Neuronal stem cell (in vitro differentiated cells): ENCODE measurements at places on chromosomes 7 and 10.

GRCh38 chr7:149670288-149670687, 103.1 kb downstream of the ZNF467 start:
- no peak for DNase-seq

DNA sequence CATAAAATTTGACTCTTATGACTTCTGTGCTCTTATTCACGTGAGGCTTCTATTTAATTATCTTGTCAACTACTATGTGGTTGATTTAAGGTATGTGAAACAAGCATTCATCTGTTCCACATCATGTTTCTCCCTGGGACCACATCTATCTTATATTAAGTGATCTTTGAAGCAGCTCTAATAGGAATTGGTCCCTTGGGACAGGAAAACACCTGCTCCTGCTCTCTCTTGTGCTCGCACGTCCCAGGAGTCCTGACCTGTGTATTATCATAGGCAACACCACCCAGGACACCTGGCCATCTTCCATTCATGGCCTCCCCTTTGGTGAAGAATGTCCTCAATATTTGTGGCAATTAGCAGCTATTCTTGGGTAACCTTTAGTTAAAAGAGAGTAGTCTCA, 269.2 kb downstream of the NRG3 start:
- no peak for DNase-seq

- peak; percentile 63 for DNase-seq
These were observed 16.9 kb downstream of the TCAF1 start for GRCh38 chr7:143884969-143885559.

DNA sequence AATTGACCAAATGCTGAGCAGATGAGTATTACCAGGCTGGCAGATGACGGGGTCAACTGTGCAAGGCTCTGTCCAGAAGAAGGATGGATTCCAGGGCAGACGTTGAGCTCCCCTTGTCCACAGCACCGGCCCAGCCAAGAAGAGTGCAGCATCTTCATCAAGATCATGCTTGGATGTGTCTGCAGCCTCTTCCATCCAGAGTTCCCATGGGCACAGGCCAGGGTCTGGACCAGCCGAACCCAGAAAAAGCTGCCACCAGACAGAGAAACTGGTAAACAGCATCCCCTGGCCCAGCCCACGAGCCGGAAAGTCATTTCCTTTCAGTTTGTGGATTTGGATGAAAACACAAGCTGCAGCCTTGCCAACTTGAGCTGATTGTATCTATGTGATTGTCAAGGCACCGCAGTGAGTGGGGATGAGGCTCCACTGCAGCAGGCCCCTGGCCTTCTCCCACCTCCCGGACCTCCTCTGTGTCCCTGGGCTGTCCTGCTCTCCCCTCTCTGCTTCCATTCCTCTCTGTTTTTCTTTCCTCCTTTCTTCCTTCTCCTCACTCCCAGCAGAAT, 321.8 kb downstream of the TCERG1L start:
- DNase-seq: no peak

- DNase-seq: no peak
These were observed 1.8 kb downstream of the SNCG start for GRCh38 chr10:86960003-86960862.

DNA sequence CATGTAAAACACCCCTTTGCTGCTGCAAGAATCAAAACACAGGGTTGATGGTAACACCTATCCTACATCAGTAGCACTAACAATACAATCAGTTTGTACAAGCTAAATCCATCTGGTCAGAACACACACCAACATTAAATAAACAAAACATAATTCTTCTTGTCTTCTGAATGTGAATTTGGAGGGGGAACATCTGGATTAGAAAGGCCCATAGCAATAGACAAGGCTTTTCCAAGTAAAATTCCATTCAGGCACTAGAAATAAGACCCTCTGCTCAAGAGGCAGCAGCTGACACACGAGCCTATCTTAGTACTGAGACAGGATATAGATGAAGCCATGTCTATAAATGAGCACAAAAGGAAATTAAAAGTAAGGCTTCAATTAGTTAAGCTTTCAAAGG, 839.9 kb upstream of the LRRTM3 start:
- no peak for DNase-seq

DNA sequence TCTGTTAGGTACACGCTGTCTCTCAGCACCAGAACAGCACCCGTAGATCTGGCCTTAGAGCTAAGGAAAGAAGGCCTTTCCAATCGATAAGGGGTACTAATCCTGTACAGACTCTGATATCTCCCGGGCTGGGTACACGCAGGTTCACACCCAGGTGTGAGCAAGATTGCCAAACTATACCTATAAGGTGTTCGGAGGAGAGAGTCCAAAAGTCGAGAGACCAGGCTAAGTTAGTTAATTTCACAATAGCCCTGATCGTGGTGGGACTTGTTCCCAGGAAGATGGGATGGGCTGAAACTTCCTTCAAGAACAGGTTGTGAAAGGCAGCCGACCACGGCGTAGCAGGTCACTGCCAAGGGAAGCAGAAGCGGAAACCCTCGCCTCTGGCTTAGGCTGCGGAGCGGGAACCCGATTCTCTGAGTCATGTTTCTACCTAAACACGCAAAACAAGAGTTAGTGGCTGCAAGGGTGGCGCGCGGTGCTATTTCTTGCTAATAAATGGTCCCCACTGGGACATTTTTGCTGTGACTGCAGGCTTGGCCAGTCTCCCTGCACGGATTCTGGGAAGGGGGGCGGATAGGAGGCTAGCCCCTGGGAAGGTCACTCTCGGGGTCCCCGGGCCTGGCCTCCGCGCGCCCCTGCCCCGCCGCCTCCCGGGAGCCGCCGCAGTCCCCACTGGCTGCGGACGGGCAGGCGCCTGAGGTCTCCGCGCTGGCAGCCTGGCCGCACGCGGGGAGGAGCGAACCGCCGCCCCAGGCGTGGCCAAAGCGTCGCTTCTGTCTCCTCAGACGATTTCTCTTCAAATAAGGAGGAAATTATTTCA, 75.4 kb upstream of the PDSS1 start:
- DNase-seq: peak; percentile 6

- no peak for DNase-seq
These were observed 133.2 kb upstream of the KCNMA1 start for GRCh38 chr10:77770868-77771175.

- no peak for DNase-seq
These were observed 23.9 kb downstream of the GOLGA7B start for GRCh38 chr10:97873569-97873968.

DNA sequence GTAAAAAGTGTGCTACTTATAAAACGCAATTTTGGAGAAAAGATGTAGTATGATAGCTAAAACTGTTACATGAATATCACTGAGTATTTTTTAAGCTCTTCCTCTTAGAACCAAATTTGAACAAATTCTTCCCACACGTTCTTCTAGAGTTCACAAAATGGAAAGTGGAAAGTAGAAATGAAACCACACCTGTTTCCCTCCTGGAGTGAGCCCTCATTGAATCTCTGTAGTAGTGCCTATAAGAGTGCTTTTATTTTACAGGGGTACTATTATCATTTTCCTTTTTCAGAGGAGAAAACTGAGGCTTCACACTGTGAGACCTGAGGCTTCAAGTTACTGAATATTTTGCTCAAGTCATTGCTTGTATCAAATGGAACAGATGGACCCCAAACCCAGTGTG, 393.0 kb downstream of the NRG3 start:
- DNase-seq: no peak

GRCh38 chr10:96697438-96697837, 22.9 kb downstream of the PIK3AP1 start:
- no peak for DNase-seq

DNA sequence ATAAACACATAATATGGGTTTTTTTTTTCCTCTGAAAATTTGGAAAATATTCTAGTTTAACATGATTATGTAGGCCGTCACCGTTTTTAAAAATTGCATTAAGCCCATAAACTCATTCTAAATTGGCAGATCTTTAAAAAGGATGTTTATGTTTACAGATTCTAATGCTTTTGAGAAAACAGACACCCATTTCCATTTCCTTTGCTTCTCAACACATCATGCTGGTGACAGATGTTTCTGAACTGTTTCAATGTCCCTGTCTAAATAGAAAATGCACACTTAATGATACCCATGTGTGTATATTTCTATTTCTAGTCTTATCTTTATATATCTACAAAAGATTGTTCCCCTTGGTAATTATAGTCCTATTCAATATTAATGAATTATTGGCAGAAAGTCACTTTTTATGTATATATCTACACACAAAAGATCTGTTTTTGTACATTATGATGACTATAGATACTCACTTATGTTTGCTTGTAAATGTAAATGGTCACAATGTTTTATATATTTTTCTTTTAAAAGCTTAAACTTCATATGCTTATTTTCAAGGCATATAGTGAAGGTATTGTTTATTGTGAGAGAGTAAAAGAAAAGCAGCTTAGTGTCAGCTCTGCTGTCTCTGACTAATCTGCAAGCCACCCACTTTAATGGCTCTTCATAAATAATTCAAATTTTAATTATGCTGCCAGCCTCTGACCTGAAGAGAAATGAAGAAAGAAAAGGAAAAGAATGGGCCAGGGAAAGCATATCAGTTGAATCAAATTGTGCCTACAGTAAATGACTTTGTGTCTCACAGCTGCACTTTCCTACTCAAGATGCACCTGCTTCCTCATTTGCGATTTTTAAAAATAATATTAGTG, 179.4 kb downstream of the CACNA2D1 start:
- no peak for DNase-seq

DNA sequence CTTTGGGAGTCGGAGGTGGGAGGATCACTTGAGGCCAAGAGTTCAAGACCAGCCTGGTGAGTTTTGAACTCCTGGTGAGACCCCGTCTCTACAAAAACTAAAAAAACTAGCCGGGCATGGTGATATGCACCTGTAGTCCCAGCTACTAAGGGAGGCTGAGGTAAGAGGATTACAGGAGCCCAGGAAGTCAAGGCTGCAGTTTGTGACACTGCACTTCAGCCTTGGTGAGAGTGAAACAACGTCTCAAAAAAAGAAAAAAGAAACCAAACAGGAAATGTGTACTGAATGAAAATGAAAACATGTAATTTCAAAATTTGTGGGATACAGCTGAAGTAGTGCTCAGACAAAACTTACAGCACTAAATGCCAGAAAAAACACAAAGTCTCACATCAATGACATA, 7.6 kb downstream of the ARHGAP12 start:
- DNase-seq: no peak

GRCh38 chr7:85103962-85104361, 82.9 kb downstream of the SEMA3D start:
- no peak for DNase-seq

DNA sequence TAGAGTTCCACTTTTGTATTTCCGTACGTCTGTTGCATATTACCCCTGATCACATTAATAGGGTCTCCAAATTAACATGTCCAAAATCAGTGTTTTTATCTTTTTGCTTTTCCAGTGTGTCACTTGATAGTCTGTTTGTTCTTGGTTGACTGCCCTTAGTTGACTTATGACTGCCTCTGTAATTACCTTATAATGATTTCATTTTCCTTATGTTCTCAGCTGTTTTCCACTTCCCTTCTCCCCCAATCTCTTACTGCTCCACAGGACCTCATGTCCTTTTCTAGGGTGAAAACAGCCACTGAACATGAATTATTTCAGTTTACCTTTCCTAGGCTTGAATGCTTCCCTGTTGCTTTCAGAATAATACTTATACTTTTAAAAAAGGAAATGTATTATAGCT, 54.7 kb downstream of the MAPK8 start:
- no peak for DNase-seq

GRCh38 chr7:138872576-138872975, 74.6 kb upstream of the ATP6V0A4 start:
- no peak for DNase-seq

- DNase-seq: no peak
These were observed 1073.6 kb downstream of the SORCS3 start for GRCh38 chr10:105714728-105715127.

GRCh38 chr10:14008740-14009080, 322.0 kb downstream of the FRMD4A start:
- no peak for DNase-seq

- DNase-seq: no peak
These were observed 180.9 kb downstream of the CDK14 start for GRCh38 chr7:90777041-90777440.

DNA sequence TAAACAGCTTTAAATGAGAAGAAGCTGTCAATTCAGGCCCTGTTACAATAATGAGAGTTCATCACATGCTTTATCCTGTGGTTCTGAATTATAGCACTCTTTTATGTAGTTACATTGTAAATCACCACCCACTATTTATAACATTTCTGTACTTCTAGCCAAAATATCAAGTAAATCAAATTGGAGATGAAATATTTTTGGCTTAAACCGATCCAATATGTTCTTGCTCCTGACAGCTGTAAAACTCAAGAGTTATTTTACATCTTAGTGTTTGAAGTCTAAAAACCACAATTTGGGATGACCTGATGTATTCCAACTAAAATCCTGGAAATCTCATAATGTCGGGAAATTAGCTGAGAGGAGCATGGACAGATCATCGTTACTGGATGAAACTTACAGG, 371.2 kb upstream of the LRRN3 start:
- no peak for DNase-seq

DNA sequence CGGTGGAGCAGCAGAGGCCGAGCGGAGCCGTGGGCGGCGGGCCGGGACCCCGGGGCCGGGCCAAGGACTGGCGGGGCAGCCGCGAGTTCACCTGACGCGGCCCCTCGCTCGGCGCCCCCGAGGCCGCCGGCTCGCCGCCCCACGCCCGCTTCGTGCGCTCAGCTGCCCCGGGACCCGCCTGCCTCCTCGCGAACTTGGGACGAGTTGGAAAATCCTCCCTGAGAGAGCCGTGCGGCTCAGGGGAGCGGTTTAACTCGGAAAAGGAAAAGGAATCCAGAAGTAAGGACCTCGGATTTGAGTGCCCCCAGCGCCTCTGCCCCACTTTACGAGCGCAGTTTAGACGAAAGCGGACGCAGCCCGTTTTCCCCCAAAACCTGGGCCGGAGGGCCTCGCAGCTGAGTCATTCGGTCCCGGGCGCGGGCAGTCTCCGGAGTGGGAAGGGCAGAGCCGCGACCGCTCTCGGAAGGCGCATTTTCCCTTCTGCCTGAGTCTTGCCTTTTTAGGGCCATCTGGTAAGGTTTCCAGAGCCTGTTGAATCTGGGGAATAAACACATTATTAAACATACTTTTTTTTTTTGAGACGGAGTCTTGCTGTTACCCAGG, 744 bp downstream of the CREM start:
- peak; percentile 62 for DNase-seq

DNA sequence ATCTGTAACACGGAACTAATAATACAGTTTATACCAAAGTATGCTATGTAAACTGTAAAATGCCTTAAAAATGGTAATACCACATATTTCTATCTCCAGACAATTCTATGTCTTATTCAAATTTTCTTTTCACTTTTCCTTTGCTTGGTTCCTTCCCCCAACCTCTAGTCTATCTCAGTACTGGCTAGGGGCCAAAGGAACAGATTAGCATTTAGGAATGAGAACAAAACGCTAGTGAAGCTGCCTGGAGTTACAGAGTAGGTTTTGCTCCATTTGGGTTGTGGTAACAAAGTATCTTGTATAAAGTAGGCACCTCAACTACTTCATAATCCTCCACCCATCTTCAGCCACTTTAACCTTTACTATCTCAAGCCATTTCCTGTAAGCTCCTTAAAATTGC, 94.1 kb downstream of the HBP1 start:
- no peak for DNase-seq

GRCh38 chr10:72331575-72332422, 22.9 kb downstream of the DNAJB12 start:
- peak; percentile 80 for DNase-seq

- DNase-seq: no peak
These were observed 10.5 kb downstream of the CALY start for GRCh38 chr10:133326223-133326551.

GRCh38 chr7:33423646-33424020, 294.3 kb downstream of the BBS9 start:
- DNase-seq: no peak
